ENCODE measurements at places on chromosomes 11 and 22. TPM values are rescaled to one million over a fixed set of nuclear protein-coding genes. Genes with fewer than 3 reads are reported as not detected.

The SLC17A6 gene
- not detected for total RNA-seq

The C1QTNF4 gene
- 4.7 TPM for total RNA-seq

The GVQW3 gene
- 11.2 TPM for total RNA-seq

The NOX4 gene
- total RNA-seq: 17.9 TPM

The AQP11 gene
- total RNA-seq: 1.9 TPM

The C11orf42 gene
- total RNA-seq: not detected

The GRK3 gene
- total RNA-seq: 15.0 TPM

The CCDC88B gene
- 12.0 TPM for total RNA-seq

The CYP2D6 gene
- 7.2 TPM for total RNA-seq

The GP1BB gene
- total RNA-seq: 4.4 TPM

The PKP3 gene
- 65.7 TPM for total RNA-seq

- H3K27me3 ChIP-seq: no peaks in the 10 kb centered on the region
- H3K4me3 ChIP-seq: no peak overlapping the region
- H3K36me3 ChIP-seq: peaks cover 10% of the 10 kb centered on the region
- DNase-seq: no peak
- H3K4me1 ChIP-seq: no peaks in the 10 kb centered on the region
Observed at GRCh38 chr22:38601221-38601764, 31.3 kb upstream of the DMC1 start.

GRCh38 chr11:118609380-118610224 lies 2.2 kb downstream of the PHLDB1 start:
- H3K4me1 ChIP-seq: peaks cover 69% of the 10 kb centered on the region
- H3K36me3 ChIP-seq: no peaks in the 10 kb centered on the region
- no peak for DNase-seq
- H3K4me3 ChIP-seq: peak overlapping the region; percentile 68

GRCh38 chr22:16953206-16954059 lies 54.6 kb downstream of the GAB4 start:
- H3K27me3 ChIP-seq: no peaks in the 10 kb centered on the region
- H3K27ac ChIP-seq: no peak overlapping the region
- no peaks in the 10 kb centered on the region for H3K36me3 ChIP-seq
- no peak for DNase-seq

- peaks cover 5% of the 10 kb centered on the region for H3K36me3 ChIP-seq
- H3K4me1 ChIP-seq: peaks cover 3% of the 10 kb centered on the region
- no peak overlapping the region for H3K27ac ChIP-seq
- no peaks in the 10 kb centered on the region for H3K27me3 ChIP-seq
Observed at GRCh38 chr22:24437741-24438328, 10.4 kb downstream of the ADORA2A start.

GRCh38 chr22:38162881-38163843 lies 18.5 kb downstream of the PLA2G6 start:
- peaks cover 36% of the 10 kb centered on the region for H3K36me3 ChIP-seq
- H3K4me1 ChIP-seq: peaks cover 17% of the 10 kb centered on the region
- H3K4me3 ChIP-seq: no peak overlapping the region
- no peak overlapping the region for H3K27ac ChIP-seq
- no peak for DNase-seq

GRCh38 chr11:74755395-74755995 lies 6.8 kb downstream of the RNF169 start:
- H3K27ac ChIP-seq: no peak overlapping the region
- DNase-seq: no peak
- no peaks in the 10 kb centered on the region for H3K27me3 ChIP-seq
- H3K36me3 ChIP-seq: peaks cover 5% of the 10 kb centered on the region

DNA sequence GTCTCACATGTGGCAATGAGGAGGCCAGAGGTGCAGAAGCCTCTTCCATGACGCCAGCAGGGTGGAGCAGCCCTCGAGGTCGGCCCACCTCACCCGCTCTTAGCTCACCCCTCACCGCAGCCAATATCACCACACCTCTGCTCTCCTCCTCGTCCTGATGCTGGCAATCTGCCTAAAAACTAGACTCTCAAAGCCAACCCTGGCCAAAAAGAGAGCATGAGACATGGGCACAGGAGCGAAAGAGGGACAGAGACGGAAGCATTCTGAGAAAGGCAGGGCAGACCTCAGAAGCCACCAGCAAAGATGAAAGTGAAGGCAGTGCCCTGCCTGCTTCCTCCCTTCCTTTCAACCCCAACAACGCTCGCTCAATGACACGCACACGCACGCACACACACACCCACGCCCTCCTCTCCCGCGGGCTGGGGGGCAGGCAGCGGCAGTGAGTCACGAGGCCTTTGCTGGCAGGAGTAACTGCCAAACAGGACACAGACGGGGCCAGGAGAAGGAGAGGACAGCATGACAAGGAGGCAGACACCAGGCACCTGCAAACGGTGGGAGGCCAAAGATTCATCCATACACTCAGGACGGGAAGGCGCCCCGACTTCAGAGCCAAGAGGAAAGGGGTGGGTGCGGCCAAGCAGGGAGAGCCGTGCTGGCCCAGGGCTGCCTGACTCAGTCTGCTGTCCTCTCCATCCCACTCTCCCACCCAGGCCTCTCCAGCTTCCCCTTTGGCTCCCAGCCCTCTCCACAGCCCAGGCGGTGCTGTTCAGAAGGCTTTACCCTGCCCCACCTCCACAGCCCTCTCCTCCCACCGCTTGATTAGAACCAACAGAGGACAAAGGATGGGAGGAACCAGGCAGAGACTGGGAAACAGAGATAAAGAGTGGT lies 11.4 kb downstream of the IGSF9B start:
- H3K27me3 ChIP-seq: peaks cover 67% of the 10 kb centered on the region
- no peaks in the 10 kb centered on the region for H3K36me3 ChIP-seq
- peaks cover 6% of the 10 kb centered on the region for H3K4me1 ChIP-seq

DNA sequence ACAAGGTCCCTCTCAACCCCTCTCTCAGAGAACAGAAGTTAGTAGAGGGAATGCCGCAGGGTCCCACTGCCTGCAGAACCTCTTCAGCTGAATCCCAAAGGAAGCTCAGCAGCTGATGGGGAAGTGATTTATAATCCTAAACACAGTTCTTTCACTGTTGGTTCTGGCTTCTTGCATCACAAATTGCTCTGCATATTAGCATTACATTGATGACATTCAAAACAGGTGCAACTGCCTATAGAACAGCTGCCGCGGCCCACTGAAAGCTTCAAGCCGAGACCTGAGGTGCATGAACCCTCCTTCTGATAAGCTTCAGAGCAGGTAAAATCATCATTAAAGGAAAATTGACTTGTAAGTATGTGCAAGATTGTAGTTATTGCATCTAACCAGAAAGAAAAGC lies 75.2 kb upstream of the KIRREL3 start:
- no peak overlapping the region for H3K27ac ChIP-seq
- H3K36me3 ChIP-seq: no peaks in the 10 kb centered on the region
- H3K4me3 ChIP-seq: no peak overlapping the region
- no peak for DNase-seq
- no peaks in the 10 kb centered on the region for H3K4me1 ChIP-seq
- peaks cover 49% of the 10 kb centered on the region for H3K27me3 ChIP-seq

DNA sequence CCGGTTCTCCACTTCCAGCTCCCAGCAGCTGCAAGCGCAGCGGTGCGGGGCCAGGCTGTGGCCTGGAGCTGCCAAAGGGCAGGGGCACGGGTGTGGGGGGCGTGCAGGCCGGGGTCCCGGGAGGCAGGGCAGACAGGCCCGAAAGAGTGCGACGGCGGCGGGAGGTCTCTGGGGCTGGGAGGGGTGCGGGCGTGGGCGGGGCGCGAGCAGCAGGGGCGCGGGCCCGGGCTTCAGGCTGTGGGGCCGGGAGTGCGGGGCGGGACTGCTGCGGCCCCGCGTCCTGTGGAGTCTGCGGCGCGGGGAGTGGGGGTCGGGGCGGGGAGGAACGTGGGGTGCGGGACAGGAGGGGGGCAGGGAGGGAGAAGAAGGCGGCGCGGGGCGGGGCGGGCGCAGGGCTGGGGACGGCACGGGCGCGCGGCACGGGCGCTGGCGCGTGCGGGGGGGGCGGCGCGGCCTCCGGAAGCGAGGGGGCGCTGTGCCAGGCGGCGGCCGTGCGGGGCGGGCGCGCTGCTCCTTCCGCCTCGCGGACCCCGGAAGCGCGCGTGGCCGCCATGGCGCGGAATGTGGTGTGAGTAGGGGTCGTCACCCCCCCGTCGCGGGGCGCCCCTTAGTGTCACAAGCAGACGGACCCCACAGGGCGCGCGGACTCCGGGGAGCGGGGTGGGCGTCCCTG lies at the start of gene MRPL23:
MRPL23 (plus strand) TSS at position 521 of the 673 bp plus-strand sequence; CDS start at position 552, 31 bp downstream.
- no peaks in the 10 kb centered on the region for H3K36me3 ChIP-seq
- no peak within 1 kb of the TSS for H3K27ac ChIP-seq
- H3K27me3 ChIP-seq: no peaks in the 10 kb centered on the region
- no peak for DNase-seq
- no peak within 1 kb of the TSS for H3K4me3 ChIP-seq
- H3K4me1 ChIP-seq: peaks cover 10% of the 10 kb centered on the region

DNA sequence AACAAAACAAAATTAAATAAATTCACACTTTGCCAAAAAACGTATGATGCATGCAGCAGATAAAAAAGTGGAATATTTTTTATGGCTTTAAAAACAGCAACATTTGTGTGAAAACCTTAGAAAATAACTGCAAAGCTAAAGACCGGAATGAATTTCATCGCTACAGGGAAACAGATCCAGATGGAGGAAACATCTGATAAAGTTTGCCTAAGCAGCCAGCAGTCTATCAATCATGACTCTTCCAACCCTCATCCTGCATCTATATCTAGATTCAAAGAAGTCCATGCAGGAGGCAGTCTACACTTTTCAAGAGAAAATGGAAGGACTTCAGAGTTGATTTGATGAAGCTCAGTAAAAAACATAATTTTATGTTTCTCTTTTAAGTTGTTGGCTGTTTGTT lies 126.8 kb downstream of the SWAP70 start:
- H3K4me3 ChIP-seq: no peak overlapping the region
- DNase-seq: no peak
- H3K36me3 ChIP-seq: peaks cover 32% of the 10 kb centered on the region

DNA sequence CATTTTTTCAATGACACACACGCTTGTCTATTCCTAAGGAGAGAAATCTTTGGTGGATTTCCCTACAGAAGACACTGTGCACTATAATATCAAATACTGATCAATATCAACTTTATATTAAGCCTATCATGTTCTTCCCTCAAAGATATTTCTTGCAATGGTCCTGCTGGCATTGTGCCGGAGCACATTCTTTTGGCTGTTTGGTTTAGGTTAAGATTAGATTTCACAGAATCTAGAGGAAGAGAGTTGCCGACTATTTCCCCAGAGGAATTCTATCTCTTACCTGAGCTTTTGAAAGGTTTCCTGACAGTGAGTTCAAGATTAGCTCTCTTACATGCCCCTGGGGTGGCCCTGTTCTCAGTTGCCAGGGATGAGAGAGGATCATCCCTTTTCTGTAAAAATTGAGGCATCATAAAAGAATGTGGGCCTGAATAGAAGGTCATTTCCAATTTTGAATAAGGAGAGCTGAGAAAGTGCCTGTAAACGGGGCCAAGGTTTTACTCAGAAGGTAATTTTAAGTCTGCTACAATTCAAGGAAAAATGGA lies 180.6 kb upstream of the ARHGAP20 start:
- peaks cover 10% of the 10 kb centered on the region for H3K4me1 ChIP-seq
- H3K27ac ChIP-seq: no peak overlapping the region
- no peak overlapping the region for H3K4me3 ChIP-seq
- H3K36me3 ChIP-seq: peaks cover 2% of the 10 kb centered on the region

GRCh38 chr11:11391796-11392463 lies 38.9 kb upstream of the CSNK2A3 start:
- peaks cover 5% of the 10 kb centered on the region for H3K4me1 ChIP-seq
- DNase-seq: no peak
- H3K27ac ChIP-seq: no peak overlapping the region
- H3K4me3 ChIP-seq: no peak overlapping the region
- no peaks in the 10 kb centered on the region for H3K36me3 ChIP-seq

GRCh38 chr22:27667121-27667843 lies 134.3 kb downstream of the MN1 start:
- peaks cover 65% of the 10 kb centered on the region for H3K4me1 ChIP-seq
- peak overlapping the region; percentile 88 for H3K27ac ChIP-seq
- peak overlapping the region; percentile 13 for H3K4me3 ChIP-seq
- H3K27me3 ChIP-seq: no peaks in the 10 kb centered on the region
- peaks cover 5% of the 10 kb centered on the region for H3K36me3 ChIP-seq

DNA sequence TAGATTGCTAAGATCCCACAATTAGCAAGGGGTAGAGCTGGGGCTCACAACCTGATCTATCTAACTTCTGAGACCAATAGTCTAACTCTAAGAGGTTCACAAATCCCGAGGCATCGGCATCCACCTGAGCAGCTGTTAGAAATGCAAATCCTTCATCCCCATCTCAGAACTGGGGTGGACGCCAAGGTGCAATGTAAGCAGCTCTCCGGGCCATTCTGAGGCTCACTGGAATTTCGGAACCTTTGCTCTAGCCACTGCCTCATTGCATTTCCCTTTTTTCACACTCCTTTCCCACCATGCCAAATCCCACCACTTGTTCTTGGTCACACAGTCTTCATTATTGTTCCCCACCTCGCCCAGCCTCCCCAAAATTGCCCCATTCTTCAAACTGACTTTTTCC lies 29.8 kb downstream of the MAML2 start:
- DNase-seq: no peak
- H3K4me3 ChIP-seq: no peak overlapping the region
- peaks cover 92% of the 10 kb centered on the region for H3K4me1 ChIP-seq
- H3K36me3 ChIP-seq: peaks cover 4% of the 10 kb centered on the region
- H3K27ac ChIP-seq: peak overlapping the region; percentile 98
- no peaks in the 10 kb centered on the region for H3K27me3 ChIP-seq

DNA sequence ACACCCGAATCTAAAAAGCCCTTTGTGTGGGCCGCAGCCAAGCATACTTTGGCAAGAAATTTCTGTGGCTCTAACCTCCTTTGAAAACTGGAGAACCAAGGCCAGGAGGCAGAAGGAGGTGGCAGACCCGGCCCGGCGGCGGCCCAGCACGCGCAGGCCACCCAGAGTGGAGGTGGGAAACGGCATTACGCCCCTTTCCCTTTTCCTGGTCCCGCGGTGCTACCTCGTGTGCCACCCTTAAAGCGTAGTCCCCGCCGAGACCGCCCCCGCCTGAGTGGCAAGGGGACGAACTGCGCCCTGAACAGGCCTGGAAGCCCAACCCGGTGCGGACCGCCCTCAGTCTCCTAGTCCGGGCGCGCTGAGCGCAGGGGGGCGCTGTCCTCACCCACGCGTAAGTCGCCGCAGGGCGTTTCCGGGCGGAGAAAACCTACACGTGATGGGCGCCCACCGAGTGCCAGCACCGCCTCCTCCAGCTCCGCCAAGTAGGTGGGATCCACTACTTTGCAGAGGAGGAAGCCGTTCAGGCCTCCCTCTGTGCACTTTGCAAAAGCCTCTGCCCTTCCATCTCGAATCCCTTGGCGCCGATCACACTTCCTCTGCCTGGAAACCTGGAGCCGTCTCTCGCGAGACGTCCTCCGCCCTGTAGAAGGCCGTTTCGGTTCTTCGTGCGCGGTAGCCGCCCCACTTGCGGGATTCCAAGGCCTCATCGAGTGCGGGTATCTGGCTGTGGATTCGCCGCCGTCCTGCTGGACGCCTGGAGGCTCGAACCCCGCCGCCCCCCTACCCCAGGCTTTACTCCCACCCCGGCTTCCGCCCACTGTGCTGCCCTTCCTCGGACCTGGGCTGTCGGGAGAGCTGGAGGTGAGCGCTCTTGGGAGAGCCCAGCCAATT lies at the start of gene ACCS:
ACCS (plus strand) TSS at position 430 of the 891 bp plus-strand sequence. CDS start 1,358 bp downstream, outside the sequence.
- H3K4me3 ChIP-seq: peak within 1 kb of the TSS; percentile 87
- H3K36me3 ChIP-seq: peaks cover 12% of the 10 kb centered on the region
- peaks cover 21% of the 10 kb centered on the region for H3K4me1 ChIP-seq
- no peaks in the 10 kb centered on the region for H3K27me3 ChIP-seq

- no peaks in the 10 kb centered on the region for H3K36me3 ChIP-seq
- no peak for DNase-seq
- no peak overlapping the region for H3K27ac ChIP-seq
- no peaks in the 10 kb centered on the region for H3K4me1 ChIP-seq
- H3K27me3 ChIP-seq: peaks cover 18% of the 10 kb centered on the region
- no peak overlapping the region for H3K4me3 ChIP-seq
Observed at GRCh38 chr11:131829725-131830124, 459.3 kb downstream of the NTM start.

GRCh38 chr11:127738771-127739286 lies 738.3 kb upstream of the KIRREL3 start:
- peaks cover 28% of the 10 kb centered on the region for H3K27me3 ChIP-seq
- H3K4me3 ChIP-seq: no peak overlapping the region
- H3K27ac ChIP-seq: no peak overlapping the region
- H3K36me3 ChIP-seq: no peaks in the 10 kb centered on the region
